ENCODE measurements at places on chromosomes 1 and 21.
A peak's percentile ranks its signal among the peaks of the same experiment; 100 is the strongest.

GRCh38 chr1:51549016-51549619, 30.1 kb upstream of the EPS15 start:
- DNase-seq = peak; percentile 5

- no peak for DNase-seq
These were observed 106.3 kb downstream of the GALNT2 start for GRCh38 chr1:230173187-230173975.

GRCh38 chr1:226064816-226065248, 2.3 kb downstream of the H3-3A start:
- peak; percentile 70 for DNase-seq

DNA sequence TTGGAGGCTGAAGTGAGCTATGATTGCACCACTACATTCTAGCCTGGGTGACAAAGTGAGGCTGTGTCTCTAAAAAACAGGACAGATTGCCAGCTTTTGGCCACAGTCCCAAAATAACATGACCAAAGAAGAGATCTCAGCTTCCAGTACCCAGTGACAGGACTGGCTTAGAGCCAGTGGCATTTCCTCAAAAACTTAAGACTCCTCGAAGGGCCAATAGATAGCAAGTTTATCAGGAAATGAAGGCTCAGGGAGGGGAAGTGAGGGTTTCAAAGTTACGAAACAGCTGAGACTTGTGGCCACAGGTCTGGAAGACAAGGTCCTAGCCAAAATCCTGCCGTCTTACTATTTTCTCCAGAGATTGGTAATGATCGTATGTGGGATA, 6.3 kb upstream of the TMEM39B start:
- DNase-seq = peak; percentile 48

- DNase-seq = peak; percentile 2
These were observed 304.0 kb downstream of the KIF26B start for GRCh38 chr1:245458761-245459174.

GRCh38 chr1:91501971-91502671, 1.5 kb downstream of the CDC7 start:
- DNase-seq = no peak

DNA sequence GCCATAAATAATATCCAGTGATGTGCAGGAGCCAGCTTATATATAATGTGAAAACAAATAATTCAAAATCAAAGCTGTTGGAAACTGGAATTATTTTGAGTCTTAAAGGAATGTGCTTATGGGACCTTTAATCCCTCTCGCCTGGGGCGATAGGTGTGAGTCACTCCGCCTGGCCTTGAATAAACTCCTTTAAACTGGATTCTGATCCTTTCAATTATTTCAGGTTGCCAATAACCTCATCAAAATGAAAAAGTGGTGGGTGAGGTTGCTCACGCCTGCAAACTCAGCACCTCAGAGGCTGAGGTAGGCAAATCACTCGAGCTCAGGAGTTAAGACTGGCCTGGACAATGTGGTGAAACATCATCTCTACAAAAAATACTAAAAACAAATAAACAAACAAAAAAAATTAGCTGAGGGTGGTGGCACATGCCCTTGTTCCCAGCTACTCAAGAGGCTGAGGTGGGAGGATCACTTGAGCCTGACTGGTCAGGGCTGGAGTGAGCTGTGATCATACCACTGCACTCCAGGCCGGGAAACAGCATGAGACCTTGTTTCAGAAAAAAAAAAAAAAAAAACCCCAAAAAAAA, 11.4 kb upstream of the SLC2A5 start:
- DNase-seq = no peak

DNA sequence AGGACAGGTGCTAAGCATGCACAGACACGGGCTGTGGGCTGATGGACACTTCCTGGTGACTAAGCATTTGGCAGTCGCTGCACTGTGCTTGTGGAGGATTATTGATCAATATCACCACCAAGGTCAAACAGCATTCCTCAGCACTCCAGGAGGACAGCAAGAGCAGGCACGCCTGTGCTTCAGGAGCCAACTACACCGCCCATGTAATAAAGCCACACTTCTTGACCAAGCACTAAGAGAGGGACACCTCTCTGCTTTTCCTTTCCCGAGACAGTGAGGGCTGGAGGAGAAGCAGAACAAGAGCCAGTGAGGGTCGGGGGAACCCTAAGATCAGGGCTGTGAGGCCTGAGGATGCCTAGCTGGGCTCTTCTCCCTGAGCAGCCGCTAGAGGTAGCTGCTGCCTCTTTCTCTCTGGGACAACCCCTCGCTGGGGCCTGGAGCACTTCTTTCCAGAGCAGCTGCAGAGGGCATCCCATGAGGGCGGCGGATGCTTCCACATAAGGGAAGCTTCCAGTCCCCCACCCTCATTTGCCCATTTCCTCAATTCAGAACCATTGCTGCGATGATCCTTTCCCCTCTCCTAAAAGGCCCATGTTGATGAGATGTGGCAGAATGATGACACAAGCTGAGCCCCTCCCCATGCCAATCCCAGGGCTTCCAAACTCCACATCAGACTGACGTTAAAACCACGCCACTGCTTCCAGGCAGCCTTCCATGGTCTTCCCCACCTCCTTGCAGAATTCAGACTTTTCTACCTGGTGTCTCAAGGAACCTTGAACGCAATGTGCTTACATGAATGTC, 19.1 kb downstream of the RAB7B start:
- DNase-seq = no peak

- no peak for DNase-seq
These were observed 26.5 kb downstream of the RIPPLY3 start for GRCh38 chr21:37032877-37033471.

DNA sequence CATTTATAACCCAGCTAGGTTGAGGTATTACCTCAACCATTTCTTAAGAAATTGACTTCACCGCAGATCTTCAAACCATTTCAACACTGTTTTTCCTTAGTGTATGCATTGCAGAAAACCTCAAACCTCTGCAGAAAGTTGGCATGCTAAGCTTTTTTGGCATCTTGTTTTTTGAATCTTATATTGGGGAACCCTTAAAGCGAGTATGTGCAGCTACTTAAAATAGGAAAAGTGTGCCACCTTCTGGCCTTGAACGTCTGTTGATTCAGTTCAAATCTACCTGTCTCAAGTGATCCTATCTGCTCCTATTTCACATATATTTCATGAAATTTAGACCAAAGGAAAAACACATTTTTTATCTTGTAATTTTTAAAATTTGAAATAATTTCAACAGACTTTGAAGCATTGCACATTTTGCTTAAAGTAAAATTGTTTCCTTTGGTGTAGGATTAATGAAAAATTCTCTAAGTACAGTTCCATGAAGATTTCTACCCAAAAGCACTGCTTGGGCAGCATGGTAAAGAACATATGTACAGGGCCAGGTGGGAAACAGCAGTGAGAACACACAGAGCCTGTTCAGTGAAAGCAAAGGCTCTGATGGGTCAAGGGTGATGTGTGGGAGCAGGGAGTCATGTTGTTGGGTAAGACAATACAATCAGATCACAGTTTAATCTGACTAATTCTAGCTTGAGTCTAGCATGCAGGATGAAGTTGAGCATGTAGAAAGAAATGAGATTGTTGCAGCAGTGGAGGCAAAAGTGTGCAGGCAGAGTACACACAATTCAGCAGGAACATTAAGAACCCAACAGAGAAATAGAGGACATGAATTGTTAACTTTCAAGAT, 17.2 kb downstream of the HENMT1 start:
- peak; percentile 89 for DNase-seq

DNA sequence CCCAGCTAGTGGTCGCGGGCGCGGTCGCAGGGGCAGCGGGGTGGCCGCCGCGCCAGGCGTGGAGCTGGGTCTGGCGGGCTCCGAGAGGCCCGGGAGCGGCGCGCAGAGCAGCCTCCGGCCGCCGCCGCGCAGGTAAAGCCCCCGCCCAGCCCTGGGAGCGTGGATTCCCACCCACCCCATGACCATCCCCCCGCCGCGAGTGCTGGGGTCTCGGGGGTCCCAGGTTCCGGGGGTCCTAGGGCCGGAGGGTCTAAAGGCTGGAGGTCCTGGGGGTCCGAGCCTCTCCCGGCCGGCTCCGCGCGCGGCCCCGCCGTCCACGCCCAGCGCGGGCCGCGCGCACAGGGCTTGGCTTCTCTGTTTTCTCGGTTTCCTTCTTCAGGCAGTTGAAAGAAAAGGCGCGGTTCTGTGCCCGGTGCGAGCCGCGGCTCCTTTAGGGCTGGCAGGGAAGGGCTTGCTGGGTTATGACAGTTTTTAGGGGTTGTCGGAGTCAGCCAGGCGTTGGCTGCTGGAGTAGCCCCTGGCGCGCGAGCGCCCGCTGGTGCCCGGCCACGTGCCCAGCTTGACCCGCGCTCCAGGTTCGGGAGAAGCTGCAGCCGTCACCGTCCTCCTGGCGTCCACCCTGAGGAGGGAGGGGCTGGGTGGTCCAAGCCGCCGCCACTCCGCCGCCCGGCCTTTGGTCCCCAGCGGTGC, 359 bp downstream of the LRRC3 start:
- DNase-seq = peak; percentile 8

DNA sequence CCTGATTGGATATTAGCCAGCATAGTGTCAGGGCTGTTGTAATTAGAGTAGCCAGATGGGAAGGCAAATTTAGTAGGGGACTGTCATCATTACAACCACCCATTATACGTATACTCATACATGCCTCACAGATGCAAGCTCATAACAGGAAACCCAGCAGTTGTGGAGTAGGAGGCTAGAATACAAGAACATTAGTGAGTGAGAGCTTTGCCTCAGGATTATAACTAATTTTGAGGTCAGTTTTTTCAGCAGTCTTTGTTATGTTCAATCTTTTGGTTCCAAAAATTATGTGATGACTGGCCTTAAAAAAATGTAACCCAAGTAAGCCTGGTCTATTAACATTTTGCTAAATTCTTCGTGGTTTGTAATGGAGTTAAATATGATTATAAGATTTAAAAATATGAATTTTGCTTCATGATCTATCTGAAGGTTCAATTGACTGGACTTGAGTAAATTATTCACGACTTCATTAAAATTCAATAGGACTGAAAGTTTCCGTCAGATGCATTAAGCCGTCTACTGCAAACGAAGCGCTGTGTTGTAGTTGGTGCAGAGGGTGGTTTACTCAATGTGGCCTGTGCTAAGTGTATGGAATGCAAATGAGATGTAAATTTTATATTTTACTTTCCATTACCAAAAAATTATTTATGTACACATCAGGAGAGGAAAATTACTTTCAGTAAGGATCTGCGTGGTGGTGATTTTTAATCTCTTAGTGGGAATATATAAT, 48.8 kb downstream of the KCNK1 start:
- no peak for DNase-seq

GRCh38 chr1:36965275-36966159, 68.8 kb downstream of the GRIK3 start:
- no peak for DNase-seq

DNA sequence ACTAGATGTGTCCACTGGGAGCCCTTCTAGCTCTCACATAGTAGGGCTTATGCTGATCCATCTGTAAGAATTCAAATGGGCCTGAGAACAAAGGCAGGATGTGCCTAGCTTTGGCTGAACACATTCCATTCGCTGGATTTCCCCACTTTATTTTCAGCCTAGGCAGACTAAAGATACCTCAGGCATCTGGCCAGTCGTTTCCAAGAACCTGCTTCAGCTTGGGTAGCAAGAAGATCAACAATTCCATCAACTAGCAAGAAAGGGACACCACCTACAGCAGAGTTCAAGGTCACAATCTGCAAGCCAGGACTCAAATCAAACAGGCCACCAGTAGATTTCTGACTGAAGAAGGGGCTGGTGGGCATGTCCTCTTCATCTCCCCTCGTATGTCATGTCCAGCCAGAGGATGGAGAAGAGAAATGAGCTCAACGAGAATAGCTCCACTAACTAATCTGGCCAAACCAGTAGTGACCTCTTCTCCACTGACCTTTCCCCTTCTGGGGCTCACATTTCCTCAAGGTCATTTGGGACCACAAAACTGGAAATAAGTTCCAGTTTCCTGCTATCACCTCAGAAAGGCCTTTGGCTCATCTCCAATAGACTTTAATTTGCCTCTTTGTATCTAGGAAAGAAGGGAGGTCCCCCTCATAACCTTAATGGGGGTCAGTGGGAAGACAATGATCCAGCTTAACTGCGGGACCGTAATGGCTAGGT, 14.2 kb downstream of the TXNIP start:
- no peak for DNase-seq

DNA sequence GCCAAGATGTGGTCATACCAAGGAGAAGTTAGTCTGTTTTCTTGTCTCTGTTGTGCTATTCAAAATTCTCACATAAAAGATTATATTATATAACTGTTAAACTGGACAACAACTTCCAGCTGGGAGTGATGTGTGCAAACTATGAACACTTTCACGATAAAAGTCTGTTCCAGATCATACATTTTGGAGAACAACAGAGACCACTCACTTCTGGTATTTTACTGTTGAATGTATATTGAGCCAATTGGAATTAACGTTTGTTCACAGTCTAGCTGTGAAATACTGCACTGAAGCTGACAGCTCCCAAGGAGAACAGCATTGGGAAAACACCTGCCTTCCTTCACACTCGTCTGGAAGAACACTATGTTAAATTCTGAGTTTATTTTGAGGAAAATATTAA, 860 bp upstream of the SHCBP1L start:
- no peak for DNase-seq

- DNase-seq = no peak
These were observed 779 bp downstream of the THEM5 start for GRCh38 chr1:151852733-151853132.

- DNase-seq = no peak
These were observed 69.6 kb upstream of the KRTAP19-8 start for GRCh38 chr21:31107871-31108270.

GRCh38 chr1:15410884-15411245, 1.2 kb downstream of the EFHD2 start:
- no peak for DNase-seq

- DNase-seq = no peak
These were observed 15.3 kb downstream of the BECN2 start for GRCh38 chr1:241972703-241973369.

DNA sequence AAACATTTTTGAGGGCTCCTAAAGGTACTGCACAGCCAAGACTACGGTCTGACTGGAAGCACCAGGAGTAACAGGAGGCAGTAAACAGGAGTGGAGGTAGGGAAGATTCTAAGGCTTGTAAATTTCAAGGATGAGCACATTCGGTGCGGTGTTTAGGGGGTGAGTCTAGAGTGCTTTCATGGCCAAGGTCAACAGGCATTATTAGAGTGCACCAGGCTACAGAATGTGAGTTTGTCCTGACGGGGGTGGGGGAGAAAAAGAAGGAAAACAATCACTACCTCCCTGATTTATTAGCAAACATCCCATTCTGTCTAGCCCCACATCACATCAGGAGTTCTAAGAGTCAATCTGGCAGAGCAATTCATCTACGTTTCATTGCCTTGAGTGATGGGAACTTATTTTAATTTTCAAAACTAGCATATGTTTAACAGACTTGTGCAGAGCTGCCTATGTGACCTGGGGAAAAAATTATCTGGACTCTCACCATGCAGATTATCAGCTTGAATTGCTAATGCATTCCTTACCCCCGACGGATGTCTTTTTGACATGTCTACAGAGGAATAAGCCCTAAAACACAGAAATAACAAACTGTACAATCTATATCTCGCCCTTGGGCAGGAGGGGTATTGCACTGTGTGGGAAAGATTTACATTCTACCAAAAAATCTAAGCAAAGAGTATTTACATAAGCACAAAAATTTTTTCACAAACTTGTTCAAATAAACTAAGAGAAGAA, 45.0 kb downstream of the APP start:
- DNase-seq = no peak

- DNase-seq = no peak
These were observed 25.5 kb downstream of the CAPN9 start for GRCh38 chr1:230772457-230773395.

Data from CD4-positive, alpha-beta T cell treated with Interleukin-4 for 4 hours (primary cell).